ENCODE measurements at places on chromosomes 2 and 18.

- DNase-seq: no peak
These were observed 162.7 kb downstream of the INHBB start for GRCh38 chr2:120508567-120509041.

- DNase-seq: no peak
These were observed 38.1 kb upstream of the SOCS6 start for GRCh38 chr18:70250781-70251180.

DNA sequence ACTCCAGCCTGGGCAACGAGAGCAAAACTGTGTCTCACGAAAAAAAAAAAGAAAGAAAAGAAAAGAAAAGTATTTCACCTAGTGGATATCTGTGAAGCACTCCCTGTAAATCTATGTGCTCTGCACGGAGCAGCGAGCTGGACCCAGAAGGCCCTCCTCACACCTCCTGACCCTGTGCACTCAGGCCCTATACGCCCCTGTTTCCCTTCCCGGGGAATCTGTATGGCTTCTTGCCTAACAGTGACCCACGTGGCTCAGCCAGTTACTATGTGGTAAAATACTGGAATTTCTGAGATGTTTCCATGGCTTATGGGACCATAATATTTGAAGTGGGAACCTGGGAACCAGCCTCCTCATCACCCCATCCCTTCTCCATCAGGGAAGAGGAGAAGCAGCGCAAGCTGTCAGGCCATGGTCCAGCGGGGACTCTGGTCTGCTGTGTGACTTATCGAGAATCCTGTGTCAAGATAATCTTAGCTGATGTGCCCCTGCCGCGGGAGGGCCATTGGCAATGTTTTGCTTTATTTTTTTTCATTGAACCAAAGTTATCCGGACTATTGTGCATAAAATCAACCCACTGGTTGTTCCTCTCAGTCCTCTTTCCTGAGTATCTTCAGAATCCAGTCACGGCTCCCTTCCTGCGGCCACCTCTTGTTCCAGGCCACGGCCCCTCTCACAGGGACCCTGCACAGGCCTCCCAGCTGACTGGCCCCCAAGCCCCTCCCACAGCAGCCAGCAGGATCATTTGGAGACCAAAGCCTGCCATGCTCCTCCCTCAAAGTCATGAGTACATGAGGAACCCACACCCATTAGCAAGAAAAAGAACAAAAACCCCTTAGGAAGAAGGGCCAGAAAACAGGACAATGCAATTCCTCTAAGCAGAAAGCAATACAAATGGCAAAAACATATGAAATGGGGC lies 30.6 kb downstream of the SDC1 start:
- DNase-seq: no peak

DNA sequence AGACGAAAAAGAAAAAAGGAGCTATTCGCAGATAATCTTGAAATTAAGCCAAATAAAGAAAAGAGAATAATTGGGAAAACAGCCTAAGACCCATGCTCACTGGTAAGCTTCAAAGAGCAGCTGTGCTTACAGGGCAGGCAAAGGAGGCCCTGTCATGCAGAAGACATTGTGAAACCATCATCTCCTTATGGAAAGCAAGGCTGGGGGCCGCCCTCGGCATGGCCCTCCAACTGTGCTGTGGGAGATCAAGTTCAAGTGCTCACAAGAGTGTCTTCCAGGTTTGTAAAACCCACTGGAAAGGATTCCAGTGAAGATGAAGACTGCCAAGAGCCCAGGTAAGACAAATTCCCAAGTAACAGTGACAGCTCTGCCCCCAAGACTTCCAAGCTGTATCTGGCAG lies 32.2 kb downstream of the ACVR1 start:
- no peak for DNase-seq

GRCh38 chr2:48120112-48120511 lies 213.8 kb upstream of the FBXO11 start:
- no peak for DNase-seq

- DNase-seq: no peak
These were observed 765.4 kb downstream of the TMEM182 start for GRCh38 chr2:103527278-103527677.

- DNase-seq: no peak
These were observed 12.2 kb downstream of the ICOS start for GRCh38 chr2:203948733-203949132.

DNA sequence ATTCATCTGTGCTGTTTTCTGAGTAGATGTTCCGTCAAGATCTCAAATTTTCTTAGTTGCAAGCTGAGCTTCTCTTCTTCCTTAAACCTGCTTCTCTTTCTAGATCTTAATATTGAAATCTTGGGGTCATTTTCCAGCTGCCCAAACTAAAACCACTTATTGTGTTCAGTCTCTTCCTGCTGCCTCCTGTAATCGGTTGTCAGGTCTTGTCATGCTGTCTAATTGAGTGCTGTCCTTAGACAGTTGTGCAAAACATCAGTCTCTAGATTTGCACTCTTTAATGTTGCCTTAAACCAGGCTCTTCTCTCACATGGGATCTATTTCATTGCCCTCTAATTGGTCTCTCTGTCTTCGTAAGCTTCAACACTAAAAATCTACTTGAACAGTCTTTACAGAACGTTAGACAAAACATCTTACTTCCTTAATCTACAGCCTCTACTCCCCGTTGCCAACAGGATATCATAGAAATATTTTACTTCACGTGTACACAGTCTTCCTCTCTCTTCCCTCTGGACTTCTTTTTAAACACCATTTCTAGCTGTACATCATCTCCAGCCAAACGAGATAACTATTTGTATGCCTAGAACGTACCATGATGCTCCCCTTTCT lies 34.9 kb downstream of the GPD2 start:
- DNase-seq: no peak

- DNase-seq: no peak
These were observed 111.4 kb downstream of the NBAS start for GRCh38 chr2:15449556-15450236.

- no peak for DNase-seq
These were observed 26.6 kb upstream of the SEH1L start for GRCh38 chr18:12921178-12921577.

DNA sequence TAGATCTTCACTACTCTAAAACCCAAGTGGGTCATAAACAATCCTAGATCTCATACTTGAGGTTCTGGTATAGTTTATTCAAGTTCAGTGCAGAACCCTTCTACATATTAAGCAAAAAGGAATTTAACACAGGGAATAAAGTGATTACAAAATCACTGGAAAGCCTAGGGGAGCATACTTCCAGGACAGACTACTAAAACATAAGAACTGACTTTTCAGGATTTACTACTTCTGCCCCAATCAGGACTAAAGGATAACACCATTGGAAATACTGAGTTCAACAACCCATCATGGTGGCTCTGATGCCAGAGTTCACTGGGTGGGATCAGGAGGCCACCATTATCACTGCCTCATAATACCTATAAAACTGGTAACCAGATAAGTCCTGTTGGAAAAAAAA lies 123.6 kb downstream of the DNAH7 start:
- DNase-seq: no peak

GRCh38 chr2:39144416-39144815 lies 23.6 kb upstream of the SOS1 start:
- DNase-seq: no peak

- DNase-seq: no peak
These were observed 16.1 kb downstream of the ADD2 start for GRCh38 chr2:70751881-70752280.

- DNase-seq: no peak
These were observed 92.6 kb downstream of the ITGB1BP1 start for GRCh38 chr2:9330612-9331270.

GRCh38 chr18:8754995-8755960 lies 49.9 kb downstream of the MTCL1 start:
- no peak for DNase-seq

- no peak for DNase-seq
These were observed 704.9 kb downstream of the ERBB4 start for GRCh38 chr2:211833582-211834279.

- no peak for DNase-seq
These were observed 12.5 kb upstream of the WDSUB1 start for GRCh38 chr2:159298967-159299366.

DNA sequence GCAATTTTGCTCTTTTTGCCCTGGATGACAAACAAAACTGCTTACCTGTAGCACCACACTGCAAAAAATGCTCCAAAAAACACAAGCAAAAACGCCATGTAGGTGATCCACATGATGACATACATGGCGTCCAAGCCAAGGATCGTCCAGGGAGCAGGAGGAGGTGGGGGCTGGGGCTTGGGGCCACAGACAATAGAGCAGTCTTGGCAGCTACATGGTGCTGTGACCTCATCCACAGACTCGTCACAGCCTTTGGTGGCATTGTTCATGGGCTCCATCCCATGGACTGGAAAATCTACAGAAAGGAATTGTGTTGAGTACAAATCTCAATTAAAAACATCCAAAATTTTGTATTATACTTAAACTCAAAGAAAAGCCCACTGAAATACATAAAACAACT lies 26.1 kb downstream of the NPC1 start:
- peak; percentile 45 for DNase-seq

DNA sequence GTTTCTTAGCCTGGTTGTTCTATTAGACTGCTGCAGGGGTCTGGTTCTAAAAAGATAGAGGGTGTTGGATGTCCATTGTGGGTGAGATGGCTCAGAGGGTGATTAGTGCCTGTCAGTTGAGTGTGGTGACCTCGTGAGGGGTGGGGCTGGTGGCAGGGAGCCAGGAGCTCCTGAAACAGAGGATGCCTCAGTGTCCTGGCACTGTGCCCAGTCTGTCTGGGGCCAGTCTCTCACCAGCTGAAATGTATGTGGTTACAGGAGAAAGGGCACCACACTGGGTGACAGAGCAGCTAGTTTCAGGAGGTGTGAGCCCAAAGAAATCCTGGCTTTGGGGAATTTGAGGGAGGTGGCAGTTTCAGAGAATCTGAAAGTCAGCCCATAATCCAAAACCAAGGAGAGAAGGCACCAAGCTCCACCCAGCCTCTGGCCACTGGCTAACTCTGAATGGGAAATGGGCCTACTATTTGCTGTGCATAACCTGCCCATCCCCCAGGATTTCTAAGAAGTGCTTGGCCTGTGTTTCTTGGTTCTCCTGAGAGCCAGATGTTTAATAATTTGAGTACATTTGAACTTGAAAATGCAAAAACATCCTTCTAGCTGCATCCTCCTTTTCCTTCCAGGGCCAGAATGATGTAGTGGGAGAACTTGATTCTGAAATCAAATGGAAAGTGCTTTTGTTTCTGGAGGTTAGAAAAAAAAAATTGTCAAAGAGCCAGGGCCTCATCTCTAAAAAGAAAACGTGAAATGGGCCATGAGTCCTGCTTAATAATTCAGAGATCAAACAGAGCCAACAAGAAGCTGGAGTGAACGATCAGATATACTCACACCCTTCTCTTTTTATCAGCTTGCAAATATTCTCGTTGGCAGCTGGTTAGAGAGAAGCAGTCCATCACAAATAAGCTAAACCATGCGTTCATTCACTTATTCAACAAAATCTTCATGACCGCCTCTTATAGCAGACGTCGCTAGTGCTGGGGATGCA lies 92.3 kb downstream of the B3GNT2 start:
- no peak for DNase-seq

GRCh38 chr2:7356909-7357584 lies 439.8 kb downstream of the RNF144A start:
- no peak for DNase-seq

GRCh38 chr2:176464886-176465564 lies 195.8 kb downstream of the MTX2 start:
- no peak for DNase-seq

- DNase-seq: no peak
These were observed 58.2 kb upstream of the REG3G start for GRCh38 chr2:78967294-78967693.

DNA sequence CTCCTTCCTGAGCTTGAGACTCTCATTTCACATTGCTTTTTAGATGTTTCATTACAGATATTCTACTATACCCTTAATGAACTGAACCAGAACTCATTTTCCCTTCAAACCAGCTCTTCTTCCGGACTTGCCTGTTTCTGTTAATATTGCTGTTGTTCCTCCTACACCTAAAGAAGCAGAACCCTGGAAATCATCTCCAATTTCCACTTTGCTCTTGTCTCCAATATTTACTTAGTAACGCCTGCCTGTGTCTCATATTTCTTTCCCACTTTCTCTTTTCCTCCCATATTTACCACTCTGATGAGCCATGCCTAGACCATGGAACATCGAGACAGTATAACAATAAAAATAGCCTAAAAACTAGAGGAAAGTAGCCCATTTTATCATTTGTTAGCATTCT lies 17.9 kb upstream of the GMCL1 start:
- DNase-seq: no peak

- no peak for DNase-seq
These were observed 38.7 kb downstream of the RPL31 start for GRCh38 chr2:101040761-101041160.

GRCh38 chr2:224268441-224268840 lies 133.5 kb downstream of the FAM124B start:
- no peak for DNase-seq

DNA sequence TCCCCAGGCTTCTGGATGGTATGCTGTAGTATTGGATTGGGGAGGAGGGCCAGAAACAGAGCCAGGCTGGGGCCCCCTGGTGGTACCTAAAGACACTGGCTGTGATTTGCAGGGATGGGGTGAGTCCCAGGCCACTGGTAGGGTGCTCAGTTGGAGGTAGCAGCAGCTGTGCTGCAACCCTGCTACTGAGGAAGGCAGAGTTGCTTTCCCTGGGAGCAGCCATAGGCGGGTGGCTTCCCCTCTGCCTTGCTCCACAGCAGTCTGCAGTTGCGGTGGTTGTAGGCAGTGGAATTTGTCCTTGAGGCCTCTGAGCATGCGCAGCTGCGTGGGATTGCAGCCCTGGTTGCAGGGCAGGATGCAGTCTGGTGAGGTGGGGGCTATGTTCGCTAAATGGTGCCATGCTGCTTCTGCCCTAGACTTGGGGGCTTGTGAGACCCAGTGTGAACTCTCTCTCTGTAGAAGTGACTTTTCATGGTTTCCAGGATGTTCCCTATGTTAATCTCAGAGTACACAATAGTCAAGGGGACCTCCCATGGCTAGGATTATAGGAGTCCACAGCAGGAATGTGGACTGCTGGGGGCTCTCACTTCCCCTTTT lies 443.5 kb downstream of the XIRP2 start:
- no peak for DNase-seq

- DNase-seq: no peak
These were observed 121.9 kb downstream of the SMAD7 start for GRCh38 chr18:48828691-48829442.

DNA sequence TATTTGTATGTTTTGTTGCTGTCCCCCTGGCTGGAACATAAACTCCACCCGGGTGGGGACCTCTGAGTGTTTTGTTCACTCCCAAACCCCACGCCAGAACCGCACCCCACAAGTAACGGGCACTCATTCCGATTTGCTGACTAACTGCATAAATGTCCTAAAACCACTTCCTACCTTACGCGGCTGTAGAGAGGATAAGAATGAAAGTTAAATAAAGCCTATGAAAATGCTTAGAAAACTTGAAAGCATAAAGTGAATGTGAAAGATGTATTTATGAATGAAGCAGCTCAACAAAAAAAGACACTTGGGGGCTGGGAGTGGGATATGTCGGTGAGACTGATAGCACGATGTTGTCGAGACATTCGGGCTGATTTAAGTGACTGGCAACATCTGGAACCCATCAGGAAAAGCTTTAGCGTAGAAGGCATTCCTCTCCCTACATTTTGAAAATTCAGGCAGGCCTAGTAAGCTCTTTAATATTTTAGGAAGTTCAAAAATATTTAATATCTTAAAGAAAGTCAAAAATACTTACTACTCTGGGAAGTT lies 206.7 kb downstream of the SH3RF3 start:
- DNase-seq: no peak
